ENCODE measurements at places on chromosomes 4 and X. TPM values are rescaled to one million over a fixed set of nuclear protein-coding genes. Genes with fewer than 3 reads are reported as not detected.

SLC4A4 gene
- total RNA-seq = 1.2 TPM

GRCh38 chr4:87108142-87108546, 112.3 kb downstream of the KLHL8 start:
- peak; percentile 68 for DNase-seq

DNA sequence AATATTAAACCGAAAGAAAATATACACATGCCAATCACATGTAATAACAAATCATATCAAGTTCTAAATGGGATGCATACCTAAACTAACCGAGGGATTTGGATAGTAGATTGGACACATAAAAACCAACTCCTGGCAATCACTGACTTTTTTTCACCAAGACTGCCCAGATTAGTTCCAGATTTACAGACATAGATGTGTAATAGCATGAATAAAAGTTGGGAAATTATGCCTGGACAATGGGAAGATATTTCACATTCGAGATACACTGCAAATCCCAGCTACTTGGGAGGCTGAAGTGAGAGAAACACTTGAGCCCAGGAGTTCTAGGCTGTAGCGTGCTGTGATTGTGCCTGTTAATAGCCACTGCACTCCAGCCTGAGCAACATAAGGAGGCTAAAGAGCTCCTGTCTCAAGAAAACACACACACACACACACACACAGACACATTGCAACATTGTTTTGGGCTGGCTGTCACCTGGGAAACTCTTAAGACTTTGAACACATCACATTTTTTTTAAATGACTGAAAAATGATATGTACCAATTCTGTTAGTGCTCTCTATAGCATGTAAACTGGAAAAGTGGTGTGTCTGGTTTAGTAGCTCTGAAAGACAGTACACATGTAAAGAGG, 5.7 kb downstream of the RAB40A start:
- no peak for DNase-seq

GRCh38 chr4:176150704-176151103, 44.7 kb downstream of the SPATA4 start:
- no peak for DNase-seq

DNA sequence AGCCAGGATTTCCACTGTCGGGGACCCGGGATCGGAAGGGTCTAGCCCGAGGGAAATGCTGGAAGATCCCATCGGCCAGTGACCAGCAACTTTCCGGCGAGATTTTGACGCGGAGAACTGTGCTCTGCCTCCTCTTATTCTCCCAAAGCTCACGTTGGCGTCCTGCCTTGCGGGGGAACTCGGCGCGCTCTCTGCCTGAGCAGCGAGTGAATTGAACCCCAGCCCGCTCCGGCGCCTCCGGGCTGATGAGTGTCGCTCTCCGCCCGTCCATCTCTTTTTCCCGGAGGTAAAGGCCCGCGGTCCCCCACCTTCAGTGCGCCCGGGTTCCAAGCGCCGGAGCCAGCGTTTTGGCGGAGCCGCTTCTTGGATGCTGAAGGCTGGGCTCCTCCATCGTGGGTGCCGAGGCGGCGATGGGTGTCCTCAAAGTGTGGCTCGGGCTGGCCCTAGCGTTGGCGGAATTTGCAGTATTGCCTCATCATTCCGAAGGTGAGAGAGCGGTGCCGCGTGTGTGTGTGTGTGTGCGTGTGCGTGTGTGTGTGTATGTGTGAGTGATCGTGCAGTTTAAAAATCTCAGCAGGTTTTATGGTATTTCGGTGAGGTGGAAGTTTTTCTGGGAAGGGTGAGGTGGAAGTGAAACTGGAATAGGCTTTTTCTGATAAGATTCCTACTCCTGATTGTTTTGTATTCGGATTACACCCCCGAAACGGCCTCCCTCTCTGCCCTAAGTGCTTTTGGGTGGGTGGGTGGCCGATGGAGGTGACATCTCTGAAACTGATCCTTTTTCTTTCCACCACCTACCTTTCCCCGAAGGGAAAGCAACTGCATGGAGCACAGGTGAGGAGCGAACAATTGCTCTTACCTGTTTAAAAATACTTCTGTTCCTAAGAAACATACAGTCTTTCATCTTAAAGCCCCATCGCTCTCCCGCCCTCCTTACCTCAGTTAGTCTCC, 752 bp downstream of the FRAS1 start:
- peak; percentile 34 for DNase-seq

GRCh38 chr4:186024637-186025407, 44.1 kb upstream of the TLR3 start:
- DNase-seq = no peak

GRCh38 chr4:5186271-5187064, 135.2 kb downstream of the STK32B start:
- no peak for DNase-seq

GRCh38 chr4:25803720-25804225, 59.0 kb downstream of the SEL1L3 start:
- no peak for DNase-seq

DNA sequence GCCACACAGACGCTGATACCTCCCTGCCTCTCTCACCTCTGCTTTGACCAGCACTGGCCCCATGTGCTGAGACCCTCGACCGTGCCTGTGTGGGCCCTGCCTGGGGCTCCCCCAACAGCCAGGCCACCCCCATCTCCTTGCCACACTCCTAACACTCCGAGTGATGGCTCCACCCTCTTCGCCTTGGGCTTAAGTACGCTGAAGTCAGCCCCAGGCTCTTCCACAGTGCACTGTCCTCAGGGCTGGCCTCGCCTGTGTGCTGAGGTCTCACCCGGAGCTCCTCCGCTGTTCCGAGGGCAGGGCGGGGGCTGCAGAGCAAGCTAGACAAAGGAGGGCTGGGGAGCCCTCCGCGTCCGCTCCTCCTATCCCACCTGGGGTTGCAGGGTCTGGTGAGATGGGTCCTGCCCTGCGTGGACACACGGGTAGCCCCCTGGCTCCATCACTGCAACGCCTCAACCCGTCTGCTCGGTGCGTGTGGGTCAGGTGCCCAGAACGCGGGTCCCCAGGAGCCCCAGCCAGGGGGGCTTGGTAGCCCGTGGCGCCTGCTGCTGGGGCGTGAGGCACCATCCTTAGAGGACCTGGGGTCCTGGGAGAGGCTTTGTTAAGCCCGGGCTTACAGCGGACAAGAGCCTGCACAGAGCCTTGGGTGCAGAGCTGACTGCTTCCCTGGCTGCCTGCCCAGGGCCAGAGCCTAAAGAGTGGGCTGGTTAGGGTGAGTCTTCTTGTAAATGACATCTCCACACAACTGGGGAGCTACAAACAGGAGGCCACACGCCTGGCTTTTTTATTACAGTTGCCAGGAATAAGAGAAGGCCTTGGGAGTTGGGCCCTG, 42.6 kb upstream of the NKX1-1 start:
- DNase-seq = no peak

Measured in Daoy (cell line).